ENCODE measurements at places on chromosomes 12 and 14.
A peak's percentile ranks its signal among the peaks of the same experiment; 100 is the strongest.

DNA sequence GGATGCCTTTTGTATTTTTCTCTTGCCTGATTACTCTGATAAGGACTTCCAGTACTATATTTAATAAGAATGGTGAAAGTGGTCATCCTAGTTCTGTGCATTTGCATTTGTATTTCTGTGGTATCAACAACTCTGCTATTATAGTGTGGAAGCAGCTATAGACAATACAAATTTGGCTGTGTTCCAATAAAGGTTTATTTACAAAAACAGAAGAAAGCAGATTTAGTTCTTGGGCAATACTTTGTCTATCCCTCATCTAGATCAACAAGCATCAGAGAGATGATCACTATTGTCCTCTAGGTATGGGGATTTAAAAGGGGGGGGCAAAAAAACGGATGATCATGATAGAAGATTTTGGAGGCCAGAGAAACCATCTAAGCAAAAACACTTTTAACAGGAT lies 19.1 kb upstream of the BTG1 start:
- H3K4me1 ChIP-seq = peaks cover under 1% of the 10 kb centered on the region
- H3K27me3 ChIP-seq = no peaks in the 10 kb centered on the region
- DNase-seq = no peak

DNA sequence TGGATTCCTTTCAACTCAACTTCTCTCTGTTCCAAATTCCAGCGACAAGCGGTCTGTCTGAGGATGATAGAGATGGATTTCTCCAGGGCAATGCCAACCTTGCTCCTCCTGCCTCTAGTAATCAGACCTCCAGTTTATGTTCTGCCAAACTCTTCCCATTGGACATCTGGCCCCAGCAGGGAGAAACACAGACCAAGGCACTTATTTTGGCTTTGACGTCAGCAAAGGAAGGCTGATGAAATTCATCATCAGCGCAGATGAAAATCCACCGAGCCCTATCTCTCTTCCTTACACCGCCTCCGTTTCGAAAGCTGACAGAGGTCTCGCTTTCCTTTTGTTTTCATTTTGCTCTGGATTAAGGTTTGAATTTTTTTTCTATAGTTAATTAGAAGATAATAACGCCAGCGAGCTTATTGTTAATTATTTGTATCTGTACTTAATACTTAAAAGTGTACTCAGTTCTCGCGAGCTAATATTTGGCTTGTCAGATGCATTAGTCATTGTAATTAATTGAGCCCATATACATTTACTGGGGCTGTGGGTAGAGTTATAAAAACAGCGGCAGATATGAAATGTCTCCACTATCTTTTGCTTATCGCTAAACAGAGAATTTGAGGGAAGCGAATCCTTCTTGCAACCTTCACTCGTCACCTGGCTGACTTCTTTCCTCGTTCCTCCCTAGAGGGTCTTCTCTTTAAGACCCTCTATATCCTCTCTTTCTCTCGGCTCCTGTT lies 35.9 kb upstream of the MED13L start:
- no peaks in the 10 kb centered on the region for H3K36me3 ChIP-seq
- no peak overlapping the region for H3K27ac ChIP-seq
- H3K27me3 ChIP-seq = no peaks in the 10 kb centered on the region
- no peak overlapping the region for H3K4me3 ChIP-seq
- peaks cover 9% of the 10 kb centered on the region for H3K4me1 ChIP-seq
- no peak for DNase-seq

DNA sequence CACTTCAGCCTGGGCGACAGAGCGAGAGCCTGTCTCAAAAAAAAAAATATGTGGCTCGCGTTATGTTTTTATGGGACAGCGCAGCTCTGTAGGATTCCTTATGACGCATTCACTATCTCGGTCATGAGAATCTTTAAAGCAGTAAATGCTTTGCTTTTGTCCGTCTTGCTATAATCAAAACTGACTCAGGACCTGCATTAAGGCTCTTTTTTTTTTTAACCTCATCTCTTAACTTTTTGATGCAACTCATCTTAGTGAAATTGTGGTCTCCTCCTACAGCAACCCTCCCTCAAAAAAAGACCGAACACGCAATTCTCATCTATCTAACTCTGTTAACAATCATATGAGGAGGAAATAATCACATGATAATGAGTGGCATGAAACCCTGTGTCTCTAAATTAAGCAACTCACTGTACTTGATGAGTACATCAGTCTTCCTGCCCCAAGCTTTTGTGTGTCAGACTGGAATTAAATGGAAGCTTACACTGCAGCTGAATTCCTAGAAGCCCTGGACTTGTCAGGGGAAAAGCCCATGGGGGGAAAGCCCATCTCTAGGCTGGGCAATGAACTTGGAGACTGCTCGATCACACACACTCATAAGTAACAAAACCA lies 4.3 kb downstream of the P2RX4 start:
- H3K4me1 ChIP-seq = peaks cover 24% of the 10 kb centered on the region
- no peaks in the 10 kb centered on the region for H3K27me3 ChIP-seq
- DNase-seq = no peak
- H3K27ac ChIP-seq = peak overlapping the region; percentile 56
- H3K4me3 ChIP-seq = no peak overlapping the region

- H3K27ac ChIP-seq = no peak overlapping the region
- H3K4me1 ChIP-seq = no peaks in the 10 kb centered on the region
- no peaks in the 10 kb centered on the region for H3K36me3 ChIP-seq
- DNase-seq = no peak
- H3K4me3 ChIP-seq = no peak overlapping the region
Observed at GRCh38 chr12:120007272-120007671, 18.2 kb downstream of the BICDL1 start.
